Stomach (tissue), 19 donors: ENCODE measurements at places on chromosomes 3 and 15. TPM values are rescaled to one million over a fixed set of nuclear protein-coding genes. Genes with fewer than 3 reads are reported as not detected.

- no peak for DNase-seq
These were observed 55.8 kb downstream of the TRPC1 start for GRCh38 chr3:142779591-142779990.

Gene C3orf22
- total RNA-seq, result not detected

- DNase-seq, result no peak
These were observed 133.3 kb upstream of the ADPGK start for GRCh38 chr15:72916897-72917296.

Gene XCR1
- 0.37 TPM for total RNA-seq

GRCh38 chr3:143465666-143466065 is 346.1 kb downstream of the CHST2 start:
- DNase-seq, result peak; percentile 30

DNA sequence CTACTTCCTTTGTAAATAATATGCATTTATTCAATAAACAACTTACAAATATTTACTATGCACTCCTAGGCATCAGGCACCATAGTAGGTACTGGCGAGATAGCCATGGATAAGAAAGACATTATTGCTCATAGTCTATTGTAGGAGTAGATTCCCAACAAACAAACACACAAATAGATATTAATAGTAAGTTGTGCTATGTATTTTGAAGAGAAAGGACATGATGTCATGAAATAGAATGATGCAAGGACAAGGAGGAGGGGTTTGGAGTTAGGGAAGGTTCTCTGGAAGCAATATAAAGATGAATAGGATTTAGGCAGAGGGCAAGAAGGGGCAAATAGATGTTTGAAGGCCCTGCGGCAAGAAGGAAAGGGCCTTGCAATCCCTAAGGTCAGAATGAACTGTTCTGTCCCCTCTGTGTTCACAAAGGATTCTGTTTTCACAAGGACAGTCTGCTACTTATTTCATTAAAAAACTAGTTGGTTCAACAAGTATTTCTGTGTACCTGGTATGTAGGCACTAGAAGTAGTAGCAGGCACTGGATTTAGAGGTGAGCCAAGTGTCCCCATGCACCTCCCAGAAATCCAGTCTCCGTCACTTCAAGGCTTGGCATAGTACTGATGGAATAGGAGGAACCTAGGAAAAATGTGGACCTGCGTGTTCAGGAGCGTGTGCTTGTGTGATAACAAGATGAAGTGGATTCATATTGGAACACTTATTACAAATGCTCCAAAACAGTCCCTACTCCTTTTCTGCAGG is 231.8 kb upstream of the TPRG1 start:
- no peak for DNase-seq

GRCh38 chr15:39260391-39260790 is 320.5 kb upstream of the THBS1 start:
- DNase-seq, result no peak

Gene ADAMTS17
- 10.7 TPM for total RNA-seq

GRCh38 chr3:98769448-98769847 is 6.3 kb downstream of the ST3GAL6 start:
- DNase-seq, result no peak

Gene FETUB
- not detected for total RNA-seq

DNA sequence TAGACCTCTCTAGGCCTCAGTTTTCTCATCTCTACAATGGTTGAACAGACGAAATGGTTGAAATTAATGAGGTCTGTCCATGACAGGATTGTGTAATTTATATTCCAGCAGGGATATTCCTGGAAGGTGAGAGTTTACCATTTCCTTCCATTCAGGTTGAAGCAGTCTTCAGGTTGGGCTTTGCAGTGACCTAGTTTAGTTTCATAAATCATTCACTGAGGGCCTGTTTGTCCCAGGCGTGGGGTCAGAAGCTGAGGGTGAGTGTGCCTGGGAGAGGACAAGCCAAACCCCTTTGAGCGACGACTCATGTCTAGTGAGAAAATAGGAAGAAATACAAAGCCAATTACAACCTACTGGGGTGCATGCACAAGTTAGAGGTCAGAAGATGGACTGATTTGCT is 57.2 kb upstream of the CACNA2D3 start:
- no peak for DNase-seq

GRCh38 chr3:190076136-190076535 is 44.6 kb downstream of the P3H2 start:
- no peak for DNase-seq

GRCh38 chr15:62416526-62416925 is 251.4 kb upstream of the C2CD4B start:
- DNase-seq, result no peak

- DNase-seq, result no peak
These were observed 46.1 kb upstream of the TNFSF10 start for GRCh38 chr3:172569128-172570008.

DNA sequence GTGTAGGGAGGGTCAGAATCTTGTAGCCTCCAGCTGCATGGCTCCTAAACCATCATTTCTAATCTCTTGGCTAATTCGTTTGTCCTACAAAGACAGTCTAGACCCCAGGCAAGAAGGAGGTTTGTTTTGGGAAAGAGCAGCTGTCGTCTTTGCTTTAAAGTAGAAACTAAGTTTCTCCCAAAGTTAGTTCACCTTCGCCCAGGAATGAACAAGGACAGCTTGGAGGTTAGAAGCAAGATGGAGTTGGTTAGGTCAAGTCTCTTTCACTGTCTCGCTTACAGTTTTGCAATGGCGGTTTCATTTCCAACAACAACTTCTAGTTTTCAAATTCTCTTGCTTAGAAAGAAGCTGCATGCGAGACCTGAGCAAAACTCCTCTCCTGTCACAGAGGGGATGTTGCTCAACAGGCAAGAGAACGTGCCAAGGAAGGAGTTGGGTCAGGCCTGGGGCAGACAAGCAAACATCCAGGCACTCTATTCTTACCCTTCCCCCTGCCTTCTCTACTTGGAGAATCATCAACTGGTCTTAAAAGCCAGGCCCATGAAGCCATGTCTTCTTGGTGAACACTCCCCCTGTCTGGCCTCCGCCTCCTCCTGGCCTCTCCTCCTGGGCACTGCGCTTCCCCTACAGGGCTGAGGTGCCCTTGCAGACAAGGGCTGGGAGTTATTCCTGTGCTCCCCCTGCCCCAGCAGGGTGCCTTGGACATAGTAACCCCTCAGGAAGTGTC is 57.6 kb downstream of the TMEM44 start:
- no peak for DNase-seq

Gene MRPL3
- total RNA-seq, result 37.9 TPM

Gene LRRK1
- total RNA-seq, result 15.2 TPM

Gene SLC2A2
- not detected for total RNA-seq

DNA sequence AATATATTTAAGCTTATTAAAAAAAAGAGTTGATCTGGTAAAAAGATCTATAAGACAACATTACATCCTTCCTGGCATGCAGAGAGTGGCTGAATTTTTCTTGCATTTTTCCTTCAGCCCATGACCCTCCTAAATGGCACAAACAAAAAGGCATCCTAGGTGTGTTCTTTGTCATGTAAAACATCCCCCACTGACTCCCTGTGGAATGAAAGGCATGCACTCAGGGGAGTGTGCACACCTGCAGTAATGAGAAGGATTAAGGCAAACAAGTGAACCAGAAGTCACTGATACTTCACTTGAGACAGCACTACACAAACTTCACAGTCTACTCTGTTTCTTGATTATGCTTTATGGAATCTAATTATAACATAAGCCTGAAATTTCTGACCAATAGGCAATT is 195.0 kb downstream of the RBMS3 start:
- no peak for DNase-seq

DNA sequence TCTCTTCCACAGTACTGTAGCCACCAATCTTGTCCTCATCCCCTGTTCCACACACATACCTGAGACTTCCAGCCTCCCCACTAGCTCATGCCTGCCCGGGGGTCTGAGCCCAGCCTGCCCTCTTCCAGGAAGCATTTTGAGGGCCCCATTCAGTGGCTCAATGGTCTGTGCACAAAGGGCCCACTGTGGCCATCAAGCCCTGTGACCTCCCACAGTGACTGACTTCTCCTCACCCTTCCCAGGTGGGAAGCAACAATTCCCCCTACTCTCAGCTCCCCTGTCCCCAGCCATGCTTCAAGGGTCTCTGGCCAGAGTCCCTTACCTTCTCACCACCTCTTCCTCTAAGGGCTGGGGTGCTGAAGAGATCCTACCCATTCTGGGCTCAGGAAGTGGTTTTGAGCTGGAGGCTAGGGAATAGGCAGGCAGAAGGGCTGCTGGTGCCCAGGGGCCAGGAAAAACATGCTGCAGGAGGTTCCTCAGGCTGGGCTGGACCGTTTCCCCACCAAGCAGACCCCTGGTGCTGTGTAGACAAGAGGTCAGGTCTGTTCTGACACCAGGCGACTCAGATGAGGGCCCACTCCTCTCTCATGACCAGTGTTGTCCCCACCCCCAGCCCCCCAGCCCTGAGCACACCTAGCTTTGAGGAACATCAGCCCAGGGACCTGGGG is 3.0 kb upstream of the KLF15 start:
- no peak for DNase-seq

Gene COLQ
- not detected for total RNA-seq

Gene HTR3E
- not detected for total RNA-seq

- DNase-seq, result peak; percentile 91
These were observed 3.1 kb downstream of the MST1R start for GRCh38 chr3:49900491-49901153.

DNA sequence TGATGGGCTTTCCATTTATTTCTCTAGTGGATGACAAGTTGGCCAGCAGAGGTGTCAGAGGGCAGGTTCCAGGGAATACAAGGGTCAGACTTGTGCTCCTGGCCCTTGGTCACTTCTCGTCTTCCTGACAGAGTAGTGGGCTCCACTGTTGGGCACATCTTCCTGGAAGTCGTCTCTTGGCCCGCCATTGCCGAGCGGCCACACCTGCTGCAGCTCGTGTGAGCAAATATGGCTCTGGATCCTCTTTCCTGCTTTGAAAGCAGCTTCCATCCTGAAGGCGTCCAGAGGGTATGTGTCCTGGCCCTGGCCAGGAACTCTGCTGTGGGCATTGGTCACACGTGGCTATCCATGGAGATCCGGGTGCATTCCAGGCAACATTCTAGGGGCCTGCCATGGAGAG is 100.2 kb downstream of the SNRPN start:
- DNase-seq, result no peak

GRCh38 chr3:156150434-156151066 is 30.2 kb downstream of the KCNAB1 start:
- peak; percentile 82 for DNase-seq

Gene CHRFAM7A
- 6.8 TPM for total RNA-seq

GRCh38 chr15:42908538-42908937 is 12.0 kb downstream of the TTBK2 start:
- DNase-seq, result no peak

Gene SKIL
- total RNA-seq, result 51.8 TPM

DNA sequence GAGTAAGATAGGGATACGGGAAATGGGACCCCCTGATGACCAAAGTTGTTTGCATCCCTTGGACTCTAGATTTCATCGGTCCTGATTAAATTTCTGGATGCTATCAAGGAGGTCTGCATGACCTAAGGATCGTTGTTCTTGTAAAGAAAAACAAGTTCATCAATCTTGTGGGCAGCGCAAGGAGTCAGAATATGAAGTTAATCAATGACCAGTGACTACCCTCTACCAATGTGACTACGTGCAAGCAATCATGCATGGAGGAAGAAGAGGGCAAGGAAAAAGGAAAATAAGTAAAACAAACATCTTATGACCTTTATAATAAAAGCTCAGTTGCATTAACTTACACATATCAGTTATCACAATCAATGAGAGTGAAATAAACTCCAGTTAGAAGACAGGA is 139.7 kb downstream of the RTP4 start:
- DNase-seq, result no peak

DNA sequence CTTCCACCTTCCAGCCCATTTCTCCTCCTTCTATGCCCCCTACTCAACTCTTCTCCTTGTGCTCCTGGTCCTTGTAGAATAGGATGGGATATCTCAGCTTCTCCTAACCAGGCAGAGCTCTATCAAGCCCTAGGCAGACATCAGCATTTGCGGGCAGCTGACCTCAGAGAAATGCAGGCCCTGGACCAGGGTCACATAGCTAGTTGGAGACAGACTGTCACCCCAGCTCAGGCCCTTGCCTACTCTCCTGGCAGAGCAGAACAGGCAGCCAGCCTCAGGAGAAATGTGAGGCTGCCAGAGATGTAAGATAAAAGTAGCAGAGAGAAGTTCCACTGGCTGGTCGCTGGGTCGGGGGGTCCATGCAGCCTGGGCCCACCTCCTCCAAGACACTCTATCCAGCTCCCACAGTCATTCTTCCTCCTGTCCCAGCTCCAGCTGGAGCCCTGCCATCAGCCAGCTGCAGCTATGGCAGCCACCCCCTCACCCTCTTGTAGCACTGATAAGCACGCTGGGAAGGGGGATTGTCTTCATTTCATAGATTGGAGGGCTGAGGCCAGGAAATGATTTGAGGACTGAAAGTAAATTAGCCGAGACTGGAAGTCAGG is 4.0 kb downstream of the CYP8B1 start:
- no peak for DNase-seq

DNA sequence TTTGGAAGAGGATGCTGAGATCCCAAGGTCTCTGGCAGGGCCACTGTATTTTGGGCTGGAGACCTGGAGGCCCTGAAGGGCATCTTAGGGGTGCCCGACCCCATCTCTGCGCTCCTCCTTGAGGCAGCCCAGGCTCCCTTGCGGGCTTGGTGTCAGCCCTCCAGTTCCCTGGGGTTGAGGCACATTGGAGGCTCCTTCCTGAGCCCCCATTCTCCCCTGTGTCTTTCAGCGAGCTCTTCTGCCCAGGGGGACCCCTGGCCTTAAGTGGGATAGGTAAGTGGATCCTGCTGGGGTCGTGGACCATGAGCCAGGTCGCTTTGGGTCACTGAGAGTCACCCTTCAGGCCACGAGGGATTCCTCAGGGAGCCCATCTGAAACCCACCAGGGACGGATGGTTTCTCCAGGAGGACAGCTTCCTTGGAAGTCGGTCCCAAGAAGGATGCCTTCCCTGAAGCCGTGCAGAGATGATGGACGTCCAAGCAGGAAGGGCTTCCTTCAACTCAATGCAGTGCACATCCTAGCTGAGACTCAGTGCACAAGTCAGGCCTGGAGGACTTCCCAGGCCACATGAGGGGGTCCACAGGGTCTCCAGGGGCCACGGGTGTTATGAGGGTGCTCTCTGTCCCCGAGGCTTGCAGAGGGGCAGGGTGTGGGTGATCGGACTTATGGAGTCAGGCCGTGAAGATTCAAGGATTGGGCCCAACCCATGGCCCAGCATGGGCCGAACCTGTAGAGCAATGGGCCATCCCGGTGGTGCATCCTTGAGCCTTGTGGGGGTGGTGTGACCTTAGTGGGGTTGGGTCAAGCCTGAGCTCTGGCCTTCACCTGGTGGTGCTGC is 224.3 kb downstream of the SNRPN start:
- DNase-seq, result no peak

DNA sequence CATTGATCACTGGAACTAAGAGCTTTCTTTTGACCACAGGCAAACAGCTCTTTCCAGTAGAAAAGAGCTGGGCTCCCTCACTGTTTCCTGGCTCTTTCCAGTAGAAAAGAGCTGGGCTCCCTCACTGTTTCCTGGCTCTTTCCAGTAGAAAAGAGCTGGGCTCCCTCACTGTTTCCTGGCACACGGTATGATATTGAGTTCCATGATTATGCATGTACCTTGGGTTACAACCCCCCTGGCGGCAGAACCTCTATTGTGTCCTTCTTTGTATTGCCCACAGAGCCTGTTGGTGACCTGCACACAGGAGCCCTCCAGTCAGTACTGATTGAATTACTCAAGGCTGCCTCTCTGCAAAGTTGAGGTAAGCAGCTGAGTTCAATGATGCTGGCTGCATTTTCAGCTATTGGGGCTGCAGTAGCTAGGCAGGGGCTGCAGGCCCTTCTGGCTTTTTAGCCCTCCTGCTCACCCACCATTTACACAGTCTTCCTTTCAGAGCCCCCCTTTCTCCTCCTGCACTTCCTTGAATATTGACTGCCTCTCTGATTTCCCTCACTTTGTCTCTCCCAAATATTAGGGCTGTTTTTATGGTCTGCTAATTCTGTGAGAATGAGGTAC is 10.2 kb downstream of the ACKR2 start:
- DNase-seq, result peak; percentile 54
